ENCODE measurements at places on chromosomes 2 and 18. TPM values are rescaled to one million over a fixed set of nuclear protein-coding genes. Genes with fewer than 3 reads are reported as not detected.

Gene WNT10A
- total RNA-seq = 0.18 TPM

Gene CKAP2L
- total RNA-seq = 13.4 TPM

Gene LINC00305
- not detected for total RNA-seq

Gene TXNDC2
- 0.10 TPM for total RNA-seq

Gene C18orf32
- 25.8 TPM for total RNA-seq

Gene UGT1A3
- total RNA-seq = not detected

Gene LAPTM4A
- total RNA-seq = 240 TPM

Gene FTCDNL1
- 3.2 TPM for total RNA-seq

Gene ETAA1
- 9.9 TPM for total RNA-seq

Gene TRIM54
- total RNA-seq = 0.61 TPM

Gene SP110
- total RNA-seq = 7.5 TPM

Gene NCL
- total RNA-seq = 767 TPM

Gene C2orf49
- total RNA-seq = 15.4 TPM

All from A549 treated with CORT108297 at 1 μM for 4 hours (cell line).